ENCODE measurements at places on chromosomes 13 and 19.
A peak's percentile ranks its signal among the peaks of the same experiment; 100 is the strongest.

DNA sequence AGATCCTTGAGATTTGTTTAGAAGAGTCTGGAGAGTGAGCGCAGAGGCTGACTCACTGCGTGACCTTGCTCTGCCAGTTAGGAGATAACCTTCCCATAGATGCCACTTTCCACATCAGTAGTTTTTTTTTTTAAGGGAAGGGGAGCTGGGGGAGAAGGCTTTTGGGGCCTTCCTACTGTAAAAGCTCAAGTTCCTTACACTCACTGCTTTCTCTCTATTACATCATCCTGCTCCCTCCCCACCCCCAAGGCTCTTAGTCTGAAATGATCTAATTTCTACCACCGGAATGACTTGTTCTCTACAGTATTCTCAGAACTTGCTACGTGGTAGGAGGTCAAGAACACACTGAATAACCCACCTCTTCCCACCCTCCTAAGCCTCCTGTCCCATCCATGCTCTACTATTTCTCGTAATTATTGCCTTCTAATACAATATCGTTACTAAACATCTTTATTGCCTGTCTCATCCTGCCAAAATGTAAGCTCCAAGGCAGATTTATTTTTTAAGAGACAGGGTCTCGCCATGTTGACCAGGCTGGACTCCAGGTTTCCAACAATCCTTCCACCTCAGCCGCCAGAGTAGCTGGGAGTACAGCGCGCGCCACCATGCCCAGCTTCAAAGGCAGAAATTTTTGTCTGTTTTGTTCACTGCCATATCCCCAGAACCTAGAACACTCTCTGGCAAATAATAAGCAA lies 1.2 kb downstream of the LONP1 start:
- DNase-seq, result no peak

DNA sequence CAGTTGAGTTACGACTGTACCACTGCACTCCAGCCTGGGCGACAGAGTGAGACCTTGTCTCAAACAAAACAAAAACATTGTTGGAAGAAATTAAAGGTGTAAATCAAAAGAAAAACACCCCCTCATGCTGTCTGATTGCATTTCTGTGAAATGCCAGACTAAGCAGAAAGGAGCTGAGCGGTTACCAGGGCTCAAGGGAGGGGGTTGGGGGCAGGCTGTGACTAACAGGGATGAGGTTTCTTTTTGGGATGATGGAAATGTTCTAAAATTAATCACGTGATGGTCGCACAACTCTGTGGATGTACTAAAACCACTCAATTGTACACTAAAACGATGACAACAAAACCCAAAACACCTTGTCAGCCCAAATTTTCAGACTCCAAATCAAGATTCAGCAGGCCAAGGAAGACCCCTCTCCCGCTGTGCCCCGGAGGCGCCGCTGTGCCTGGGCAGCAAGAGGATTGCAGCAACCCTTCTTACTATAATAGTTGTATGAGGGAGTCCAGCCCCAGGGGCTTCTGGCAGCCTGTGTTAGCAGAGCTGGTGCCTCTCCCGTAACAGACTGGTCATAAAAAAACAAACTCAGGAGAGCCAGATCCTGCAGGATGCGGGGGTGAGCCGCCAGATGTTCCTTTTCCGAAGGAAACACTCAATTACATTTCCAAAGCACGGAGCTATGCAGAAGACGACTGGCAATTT lies 20.9 kb downstream of the CAPS start:
- no peak for DNase-seq

- DNase-seq, result no peak
Observed at GRCh38 chr13:80037505-80037888, 303.4 kb downstream of the SPRY2 start.

- no peak for DNase-seq
Observed at GRCh38 chr13:75196147-75196837, 285.7 kb downstream of the TBC1D4 start.

- DNase-seq, result no peak
Observed at GRCh38 chr19:3196933-3197205, 11.1 kb downstream of the NCLN start.

- no peak for DNase-seq
Observed at GRCh38 chr19:35767288-35768081, 7.9 kb upstream of the ARHGAP33 start.

DNA sequence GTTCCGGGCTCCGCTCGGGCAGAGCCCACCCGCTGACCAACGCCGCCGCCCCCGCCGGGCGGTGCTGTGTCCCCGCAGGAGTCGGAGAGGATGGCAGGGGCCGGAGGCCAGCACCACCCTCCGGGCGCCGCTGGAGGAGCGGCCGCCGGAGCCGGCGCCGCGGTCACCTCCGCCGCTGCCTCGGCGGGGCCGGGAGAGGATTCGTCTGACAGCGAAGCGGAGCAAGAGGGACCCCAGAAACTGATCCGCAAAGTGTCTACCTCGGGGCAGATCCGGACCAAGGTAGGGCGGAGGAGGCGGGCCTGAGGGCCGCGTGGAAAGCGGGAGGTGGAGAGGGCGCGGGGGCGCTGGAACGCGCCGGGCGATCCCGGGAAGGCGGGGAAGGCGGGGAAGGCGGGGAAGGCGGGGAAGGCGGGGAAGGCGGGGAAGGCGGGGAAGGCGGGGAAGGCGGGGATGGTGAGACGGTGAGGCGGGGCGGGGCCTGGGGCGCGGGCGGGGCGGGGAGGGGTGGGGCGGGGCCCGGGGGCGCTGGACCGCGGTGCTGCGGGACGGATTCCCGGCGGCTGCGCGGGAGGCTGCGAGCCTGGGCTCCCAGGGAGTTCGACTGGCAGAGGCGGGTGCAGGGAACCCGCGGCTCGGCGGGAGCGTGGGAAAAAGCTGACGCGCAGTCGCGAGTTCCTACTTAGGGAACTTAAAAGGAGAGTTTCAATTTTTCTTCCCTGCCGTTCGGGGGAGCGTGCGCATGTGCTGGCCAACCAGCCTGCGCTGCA lies 421 bp downstream of the DGKH start:
- DNase-seq, result peak; percentile 78

GRCh38 chr19:19911150-19911549 lies 10.4 kb downstream of the ZNF93 start:
- no peak for DNase-seq

Measured in NCI-H345 (cell line).